ENCODE measurements at places on chromosomes 5 and 9.

DNA sequence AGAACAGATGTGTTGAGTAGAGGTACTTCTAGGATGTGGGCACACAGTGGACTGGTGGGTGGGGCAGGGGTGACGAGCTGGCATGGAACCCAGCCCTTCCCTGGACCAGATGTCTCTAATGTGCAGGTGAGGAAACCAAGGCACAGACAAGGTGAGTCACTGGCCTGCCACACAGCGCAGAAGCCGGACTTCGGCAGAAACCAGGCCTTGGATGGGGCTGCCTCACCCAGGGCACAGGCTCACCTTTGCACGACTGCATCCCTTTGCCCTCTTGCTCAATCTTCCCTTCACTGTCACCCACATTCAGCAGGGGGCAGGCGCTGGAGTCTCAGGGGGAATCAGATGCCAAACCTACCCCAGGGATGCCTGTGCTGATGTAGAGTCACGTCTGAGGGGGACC, 65.4 kb upstream of the LMX1B start:
- no peaks in the 10 kb centered on the region for H3K4me1 ChIP-seq
- H3K27me3 ChIP-seq = no peaks in the 10 kb centered on the region
- no peak overlapping the region for H3K4me3 ChIP-seq
- no peak for DNase-seq
- no peak overlapping the region for H3K27ac ChIP-seq

GRCh38 chr5:6792911-6793471, 79.8 kb downstream of the TENT4A start:
- DNase-seq = no peak
- H3K27ac ChIP-seq = no peak overlapping the region
- H3K27me3 ChIP-seq = peaks cover 5% of the 10 kb centered on the region
- no peaks in the 10 kb centered on the region for H3K4me1 ChIP-seq

GRCh38 chr5:3386637-3387036, 209.0 kb upstream of the IRX1 start:
- no peaks in the 10 kb centered on the region for H3K4me1 ChIP-seq
- no peaks in the 10 kb centered on the region for H3K27me3 ChIP-seq
- H3K27ac ChIP-seq = no peak overlapping the region
- DNase-seq = no peak

GRCh38 chr9:17342696-17343095, 207.9 kb downstream of the CNTLN start:
- no peak overlapping the region for H3K27ac ChIP-seq
- H3K4me3 ChIP-seq = no peak overlapping the region
- H3K4me1 ChIP-seq = no peaks in the 10 kb centered on the region
- DNase-seq = no peak

DNA sequence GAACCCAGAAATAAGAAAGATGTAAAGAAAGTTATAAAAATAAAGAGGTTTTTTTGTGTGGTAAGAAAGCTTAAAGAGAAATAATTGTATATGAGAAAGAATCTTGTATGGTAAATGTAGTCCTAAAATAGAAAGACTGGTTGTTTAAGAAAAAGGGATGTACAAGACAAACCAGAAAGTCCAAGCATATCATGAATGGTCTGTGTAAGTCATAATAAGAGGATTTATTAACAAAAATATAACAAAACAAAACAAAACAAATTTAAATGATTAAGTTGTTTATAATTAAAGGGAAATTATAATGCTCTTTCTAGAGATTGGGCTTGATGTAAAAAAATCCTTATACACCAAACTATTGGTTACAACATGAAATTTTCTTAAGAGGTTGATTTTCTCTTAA, 590.4 kb upstream of the PTGER4 start:
- H3K4me3 ChIP-seq = no peak overlapping the region
- H3K4me1 ChIP-seq = no peaks in the 10 kb centered on the region
- no peaks in the 10 kb centered on the region for H3K27me3 ChIP-seq
- no peaks in the 10 kb centered on the region for H3K36me3 ChIP-seq
- no peak for DNase-seq
- H3K27ac ChIP-seq = no peak overlapping the region

DNA sequence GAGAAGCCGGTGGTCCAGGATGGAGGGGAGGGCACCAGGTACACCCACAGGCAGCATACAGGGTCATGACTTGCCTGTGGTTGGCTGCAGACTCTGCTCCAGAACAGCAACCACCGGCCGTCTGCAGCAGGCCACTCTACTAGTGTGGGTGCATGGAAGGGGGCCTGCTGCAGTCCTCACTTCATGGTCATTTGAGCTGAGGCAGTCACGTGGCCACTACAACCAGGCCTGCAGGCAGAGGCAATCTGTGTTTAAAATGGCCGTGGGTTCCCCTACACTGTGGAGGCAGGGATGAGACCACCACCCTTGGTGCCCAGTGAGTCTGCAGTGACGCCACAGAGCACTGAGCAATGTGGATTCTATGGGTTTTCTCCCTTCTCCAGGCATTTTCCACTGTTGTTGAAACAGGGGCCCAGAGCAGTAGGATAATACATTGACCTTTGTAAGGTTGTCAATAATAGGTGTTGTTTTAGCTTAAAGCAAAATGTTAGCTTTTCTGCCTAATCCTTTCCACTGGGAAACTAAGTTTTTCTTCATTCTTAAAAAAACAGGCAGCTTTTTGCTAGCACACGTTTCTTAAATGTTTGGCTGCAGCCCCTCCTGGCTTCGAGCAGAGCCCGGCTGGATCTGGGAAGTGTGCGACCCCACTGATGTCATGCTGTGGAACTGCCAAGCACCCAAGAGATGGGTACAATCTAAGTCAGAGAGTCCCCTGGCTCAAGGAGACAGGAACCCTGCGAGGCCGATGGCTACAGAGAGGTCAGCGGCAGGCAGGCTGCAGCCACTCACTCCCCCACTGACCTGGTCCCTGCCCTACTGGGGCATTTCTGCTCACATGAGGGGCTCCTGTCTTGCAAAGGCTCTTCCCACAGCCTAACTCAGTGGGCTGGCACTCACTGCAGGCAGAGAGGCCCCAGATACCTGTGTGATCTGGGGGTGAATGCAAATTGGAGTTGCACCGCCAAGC, 21.2 kb downstream of the GADD45G start:
- no peak overlapping the region for H3K4me3 ChIP-seq
- no peaks in the 10 kb centered on the region for H3K36me3 ChIP-seq
- peaks cover 17% of the 10 kb centered on the region for H3K4me1 ChIP-seq
- DNase-seq = no peak
- no peak overlapping the region for H3K27ac ChIP-seq

GRCh38 chr9:120235081-120235480, 344.9 kb downstream of the CDK5RAP2 start:
- H3K4me1 ChIP-seq = no peaks in the 10 kb centered on the region
- DNase-seq = no peak
- no peak overlapping the region for H3K4me3 ChIP-seq
- H3K36me3 ChIP-seq = no peaks in the 10 kb centered on the region

DNA sequence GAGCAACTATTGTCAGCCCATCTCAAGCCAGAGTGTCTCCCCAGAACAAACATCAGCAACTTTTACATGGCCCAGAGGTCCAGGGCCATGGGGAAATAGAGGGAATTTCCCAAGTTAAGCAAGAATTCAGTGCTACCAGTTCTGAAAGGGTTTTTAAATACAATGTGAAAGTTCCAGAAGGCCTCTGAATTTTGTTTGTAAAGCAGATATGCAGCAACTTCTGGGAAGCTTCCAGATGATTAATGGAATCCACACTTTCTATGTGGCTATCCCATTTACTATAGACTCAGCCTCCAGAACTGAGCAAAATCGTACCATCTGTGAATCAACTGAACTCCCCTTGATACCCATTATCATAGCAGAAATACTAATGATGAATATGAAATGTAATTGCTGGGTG, 93.8 kb downstream of the FEM1C start:
- H3K4me1 ChIP-seq = peaks cover 52% of the 10 kb centered on the region
- no peaks in the 10 kb centered on the region for H3K36me3 ChIP-seq
- H3K27ac ChIP-seq = peak overlapping the region; percentile 71
- H3K4me3 ChIP-seq = no peak overlapping the region
- DNase-seq = no peak

DNA sequence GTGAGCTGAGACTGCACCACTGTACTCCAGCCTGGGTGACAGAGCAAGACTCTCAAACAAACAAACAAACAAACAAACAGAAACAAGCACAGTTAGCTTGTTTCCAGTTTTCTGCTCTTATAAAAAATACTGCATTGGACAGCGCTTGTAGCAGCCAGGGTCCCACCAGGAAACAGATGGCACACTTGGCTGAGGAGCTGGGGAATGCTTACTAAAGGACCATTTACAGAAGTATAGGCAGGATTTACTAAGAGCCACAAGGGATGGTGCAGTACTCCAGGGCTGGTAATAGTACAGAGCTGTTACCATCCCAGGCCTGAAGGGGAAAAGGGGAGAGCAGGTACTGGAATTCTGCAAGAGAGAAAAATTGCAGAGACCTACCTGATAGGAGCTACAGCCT, 5.2 kb upstream of the ANKS6 start:
- H3K4me3 ChIP-seq = no peak overlapping the region
- H3K36me3 ChIP-seq = no peaks in the 10 kb centered on the region
- DNase-seq = no peak
- H3K27ac ChIP-seq = no peak overlapping the region
- no peaks in the 10 kb centered on the region for H3K27me3 ChIP-seq

GRCh38 chr5:87686975-87687374, 274.2 kb upstream of the CCNH start:
- H3K4me3 ChIP-seq = no peak overlapping the region
- no peaks in the 10 kb centered on the region for H3K4me1 ChIP-seq
- no peak for DNase-seq

GRCh38 chr5:97400537-97400936, 217.5 kb upstream of the RIOK2 start:
- no peak for DNase-seq
- no peaks in the 10 kb centered on the region for H3K36me3 ChIP-seq
- H3K4me1 ChIP-seq = no peaks in the 10 kb centered on the region

GRCh38 chr5:116404016-116404415, 170.6 kb downstream of the SEMA6A start:
- no peak for DNase-seq
- no peaks in the 10 kb centered on the region for H3K36me3 ChIP-seq
- no peaks in the 10 kb centered on the region for H3K4me1 ChIP-seq
- no peak overlapping the region for H3K27ac ChIP-seq
- H3K4me3 ChIP-seq = no peak overlapping the region

DNA sequence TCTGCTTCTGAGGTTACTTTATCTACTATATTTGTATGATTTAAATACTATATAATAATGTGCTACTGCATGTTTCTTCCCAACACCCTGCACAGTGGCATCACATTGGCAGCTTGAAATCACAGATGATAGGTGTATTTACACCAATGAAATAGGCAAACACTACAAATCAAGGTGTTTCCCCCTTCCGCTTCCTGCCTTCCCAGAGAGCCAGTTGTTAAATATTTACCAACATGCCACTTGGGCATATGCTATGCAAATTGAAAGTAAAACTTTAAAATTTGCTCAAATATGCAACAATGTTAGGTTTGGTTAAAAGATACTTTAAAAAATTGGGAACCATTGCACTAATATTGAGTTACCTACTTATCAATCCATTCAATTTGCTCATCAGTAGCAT, 58.2 kb upstream of the SMARCA2 start:
- H3K4me3 ChIP-seq = no peak overlapping the region
- no peaks in the 10 kb centered on the region for H3K27me3 ChIP-seq
- no peaks in the 10 kb centered on the region for H3K36me3 ChIP-seq
- no peaks in the 10 kb centered on the region for H3K4me1 ChIP-seq
- no peak for DNase-seq

DNA sequence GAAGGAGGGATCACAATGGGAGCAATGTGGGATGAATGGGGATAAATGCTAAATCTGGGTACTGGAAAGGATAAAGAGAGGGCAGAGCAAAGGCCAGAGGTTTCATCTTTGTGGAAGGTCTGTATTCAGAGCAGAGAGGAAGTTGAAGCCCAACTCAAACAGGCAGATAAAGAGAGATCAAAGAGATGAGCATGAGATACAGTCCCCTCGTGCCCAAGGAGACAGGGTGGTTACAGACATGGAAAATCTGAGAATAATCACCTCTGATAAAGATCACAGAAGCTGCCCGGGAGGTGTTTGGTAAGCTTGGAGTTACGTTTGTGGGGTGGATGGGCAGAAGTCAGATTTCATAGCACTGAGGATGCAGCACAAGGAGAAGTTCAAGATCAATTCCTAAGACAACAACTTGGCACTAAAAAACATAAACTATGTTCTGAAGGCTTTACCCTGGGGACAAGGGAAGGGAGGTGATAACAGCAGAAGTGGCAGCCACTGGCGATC, 459 bp upstream of the ERAP2 start:
- H3K4me1 ChIP-seq = peaks cover 39% of the 10 kb centered on the region
- no peaks in the 10 kb centered on the region for H3K27me3 ChIP-seq
- peak overlapping the region; percentile 69 for H3K4me3 ChIP-seq
- no peak for DNase-seq
- peak overlapping the region; percentile 87 for H3K27ac ChIP-seq
- H3K36me3 ChIP-seq = no peaks in the 10 kb centered on the region

- H3K36me3 ChIP-seq = no peaks in the 10 kb centered on the region
- H3K27ac ChIP-seq = no peak overlapping the region
- DNase-seq = no peak
These were observed 124.4 kb downstream of the FANCC start for GRCh38 chr9:95193067-95193466.
